ENCODE measurements at places on chromosomes 11 and 22.

DNA sequence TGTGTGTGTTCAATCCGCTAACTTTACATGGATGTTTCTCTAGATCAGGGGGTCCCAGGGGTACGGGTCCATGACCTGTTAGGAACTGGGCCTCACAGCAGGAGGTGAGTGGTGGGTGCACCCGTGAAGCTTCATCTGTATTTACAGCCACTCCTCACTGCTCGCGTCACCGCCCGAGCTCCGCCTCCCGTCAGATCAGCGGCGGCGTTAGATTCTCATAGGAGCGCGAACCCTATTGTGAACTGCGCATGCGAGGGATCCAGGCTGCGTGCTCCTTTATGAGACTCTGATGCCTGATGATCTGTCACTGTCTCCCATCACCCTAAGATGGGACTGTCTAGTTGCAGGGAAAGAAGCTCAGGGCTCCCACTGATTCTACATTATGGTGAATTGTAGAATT lies 31.9 kb downstream of the MRGPRD start:
- DNase-seq, result no peak

GRCh38 chr11:36265793-36266628 lies 23.2 kb downstream of the COMMD9 start:
- peak; percentile 78 for DNase-seq

DNA sequence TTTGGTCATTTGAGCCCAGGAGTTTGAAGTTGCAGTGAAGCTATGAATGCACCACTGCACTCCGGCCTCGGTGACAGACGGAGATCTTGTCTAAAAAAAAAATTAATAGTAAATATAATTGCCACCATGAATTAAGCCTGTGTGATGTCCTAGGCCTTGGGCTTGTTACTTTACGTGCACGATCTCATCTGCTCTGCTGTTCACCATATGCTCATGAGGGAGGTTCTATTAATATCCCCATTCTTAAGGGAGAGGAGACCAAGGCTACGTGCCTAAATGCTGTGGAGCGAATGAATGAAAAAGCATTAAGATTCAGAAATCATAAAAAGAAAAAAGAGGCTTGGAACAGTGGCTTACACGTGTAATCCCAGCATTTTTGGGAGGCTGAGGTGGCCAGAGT lies 2.6 kb upstream of the ATG2A start:
- DNase-seq, result no peak

GRCh38 chr11:17649261-17649660 lies 70.1 kb upstream of the MYOD1 start:
- DNase-seq, result no peak

DNA sequence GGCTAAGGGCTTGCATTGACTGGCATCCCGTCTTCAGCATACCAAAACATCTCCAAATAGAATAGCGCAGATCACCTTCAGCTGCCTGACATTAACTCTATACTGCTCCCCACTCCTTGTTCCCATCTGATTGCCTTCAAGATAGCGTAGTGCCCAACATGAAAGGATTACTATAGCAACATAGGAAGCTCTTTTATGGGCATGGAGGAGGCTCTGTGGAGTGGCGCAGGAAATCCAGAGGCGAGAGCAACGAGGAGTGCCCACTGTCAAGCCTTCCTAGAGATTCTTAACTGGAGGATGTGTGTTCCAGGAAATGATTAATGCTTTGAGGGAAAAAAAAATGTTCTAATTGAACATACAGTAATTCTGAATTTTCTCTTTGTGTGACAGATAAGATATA lies 213.3 kb downstream of the CADM1 start:
- no peak for DNase-seq

GRCh38 chr11:8964324-8965320 lies at the start of gene TMEM9B:
TSS of gene TMEM9B (minus strand) at chr11:8964442. CDS start at chr11:8964313, 129 bp downstream.
- peak; percentile 96 for DNase-seq

DNA sequence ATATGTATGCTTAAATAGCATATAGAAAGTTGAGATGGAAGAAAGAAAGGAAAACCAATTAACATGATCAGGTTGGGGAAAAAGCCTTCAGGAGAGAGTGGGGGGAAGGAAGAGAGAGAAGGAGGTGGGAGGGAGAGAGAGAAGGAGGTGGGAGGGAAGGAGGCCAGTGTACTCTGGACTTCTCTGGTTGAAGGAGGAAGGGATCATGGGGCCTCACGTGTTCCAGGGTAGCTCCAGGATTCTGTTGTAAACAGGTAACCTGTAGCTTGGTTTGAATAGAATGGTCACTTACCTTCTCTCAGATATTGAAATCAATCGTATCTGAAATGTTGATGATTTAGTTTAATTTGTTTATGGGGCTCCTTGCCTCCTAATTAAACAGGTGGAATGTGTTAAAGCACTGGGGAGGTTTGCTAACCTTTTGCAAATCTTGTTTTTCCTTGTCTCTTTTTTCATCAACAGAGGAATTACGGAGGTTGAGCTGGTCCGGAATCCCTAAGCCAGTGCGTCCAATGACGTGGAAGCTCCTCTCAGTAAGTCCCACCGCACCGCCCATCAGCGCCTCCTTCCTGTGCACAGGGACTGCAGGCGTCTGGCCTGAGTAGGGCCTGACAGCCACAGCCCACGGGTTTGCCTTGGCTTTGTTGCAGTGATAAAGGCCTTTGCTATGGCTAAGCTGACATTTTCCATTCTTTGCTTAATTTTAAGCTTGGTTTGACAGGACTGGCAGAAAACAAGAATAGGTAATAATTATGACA lies 115.9 kb downstream of the TBC1D22A start:
- peak; percentile 22 for DNase-seq

DNA sequence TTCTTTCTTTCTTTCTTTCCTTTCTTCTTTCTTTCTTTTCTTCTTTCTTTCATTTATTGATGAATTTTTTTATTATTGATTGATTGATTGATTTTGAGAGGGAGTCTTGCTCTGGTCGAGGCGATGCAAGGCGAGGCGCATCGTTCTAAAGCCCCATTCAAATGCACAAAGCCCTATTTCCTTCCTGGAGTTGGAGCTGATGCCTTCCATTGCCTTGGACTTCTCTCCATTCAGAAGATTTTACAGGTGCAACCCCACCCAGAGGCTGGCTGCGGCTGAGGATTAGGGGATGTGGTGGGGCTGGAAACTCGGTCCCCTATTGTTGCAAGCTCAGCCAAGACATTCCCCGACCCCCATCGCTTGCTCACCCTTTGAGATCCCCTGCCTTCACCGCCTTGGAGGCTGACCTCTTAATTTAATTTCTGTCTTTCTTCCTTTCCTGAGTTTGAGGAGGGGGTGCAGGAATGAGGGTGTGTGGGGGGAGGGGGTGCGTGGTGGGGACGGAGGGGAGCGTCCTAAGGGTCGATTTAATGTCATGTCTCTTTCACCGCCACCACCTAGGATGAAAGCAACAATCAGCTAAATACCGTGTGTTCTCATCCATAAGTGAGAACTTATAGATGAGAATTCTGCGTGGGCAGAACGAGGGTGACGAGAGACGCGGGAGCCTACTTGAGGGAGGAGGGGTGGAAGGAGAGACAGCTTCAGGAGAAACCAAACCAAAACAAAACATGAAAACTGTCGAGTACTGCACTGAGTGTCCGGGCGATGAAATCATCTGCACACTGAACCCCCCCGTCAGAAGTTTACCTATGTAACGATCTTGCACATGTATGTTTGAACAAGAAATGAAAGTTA lies 3913.9 kb upstream of the OR11H1 start:
- DNase-seq, result no peak

GRCh38 chr11:32494629-32495028 lies 59.3 kb upstream of the WT1 start:
- no peak for DNase-seq

DNA sequence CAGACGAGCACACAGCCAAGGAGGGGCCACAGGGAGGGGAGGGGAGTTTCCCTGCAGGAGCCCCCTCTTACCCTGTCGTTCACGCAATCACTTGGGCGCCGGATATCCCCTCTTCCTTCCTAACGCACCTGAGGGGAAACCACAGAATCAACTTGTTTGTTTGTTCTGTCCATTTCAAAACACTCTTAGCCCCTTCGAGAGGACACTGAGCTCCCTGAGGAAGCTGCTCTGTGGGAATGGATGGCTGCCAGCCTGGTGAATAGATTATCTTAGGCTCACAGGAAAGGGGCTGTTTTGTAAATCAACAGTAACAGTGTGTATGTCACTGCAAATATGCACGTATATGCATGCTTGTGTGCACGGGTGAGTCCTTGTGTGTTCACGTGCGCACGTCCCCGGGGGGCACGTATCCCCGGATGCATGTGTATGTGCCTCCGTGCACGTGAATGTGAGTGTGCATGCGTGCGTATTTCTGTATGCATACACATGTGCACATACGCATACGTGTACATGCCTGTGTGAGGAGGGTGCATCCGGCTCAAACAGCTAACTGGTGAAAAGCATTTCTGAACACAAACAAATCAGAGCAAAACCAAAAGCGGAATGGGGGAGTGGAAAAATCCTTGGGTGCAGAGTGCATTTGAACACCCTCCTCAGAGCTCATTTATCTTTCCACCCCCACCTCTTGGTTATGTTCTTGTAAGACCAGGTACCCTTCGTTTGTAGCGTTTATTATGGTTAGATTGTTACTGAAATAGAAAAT lies 7.2 kb downstream of the ARSA start:
- peak; percentile 41 for DNase-seq

- DNase-seq, result peak; percentile 45
These were observed 38.2 kb downstream of the OR10A6 start for GRCh38 chr11:7892840-7893254.

GRCh38 chr11:96424693-96425092 lies 34.9 kb downstream of the JRKL start:
- DNase-seq, result no peak

DNA sequence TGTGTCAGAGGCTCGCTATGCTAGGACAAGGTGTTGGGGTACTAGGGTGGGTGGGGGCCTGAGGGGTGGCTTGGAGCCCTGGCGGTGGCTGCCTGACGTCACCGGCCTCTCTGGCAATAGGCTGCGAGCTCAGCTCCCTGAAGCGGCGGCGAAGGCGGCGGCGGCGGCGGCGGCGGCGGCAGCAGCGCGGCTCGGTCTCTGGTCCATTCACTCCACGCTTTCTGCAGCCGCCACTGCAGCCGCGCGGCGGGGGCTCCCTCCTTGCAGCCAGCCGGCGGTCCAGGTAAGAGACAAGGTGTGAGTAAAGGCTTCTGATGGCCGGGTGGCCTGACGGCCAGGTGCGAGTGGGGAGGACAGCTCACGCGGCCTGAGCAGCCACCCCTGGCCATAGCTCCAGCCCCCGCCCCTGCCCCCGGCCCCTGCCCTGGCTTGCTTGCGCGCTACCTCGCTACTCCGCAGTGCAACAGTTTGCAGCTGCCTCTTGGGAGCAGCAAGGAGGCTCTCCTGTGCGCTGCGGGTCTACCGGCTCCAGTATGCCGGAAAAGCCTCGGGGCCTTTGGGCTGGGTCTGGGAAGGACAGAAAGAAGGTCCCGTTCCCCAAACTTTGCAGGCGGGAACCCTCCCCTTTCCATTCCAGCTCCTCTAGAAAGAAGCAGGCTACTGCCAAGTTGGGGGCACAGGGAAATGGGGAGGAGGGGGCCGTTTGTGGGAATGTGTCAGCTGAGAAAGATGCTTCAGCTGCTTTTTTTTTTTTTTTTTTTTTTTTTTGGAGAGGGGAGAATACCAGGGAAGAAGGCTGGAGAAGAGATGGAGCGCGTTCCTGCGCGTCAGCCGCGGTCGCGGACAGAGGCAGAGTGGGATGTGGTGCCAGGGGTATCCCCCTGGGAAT lies at the start of gene C11orf87:
Gene C11orf87, plus strand, starts transcription at position 210 of the 889 bp plus-strand sequence. CDS start 1,444 bp downstream, outside the sequence.
- DNase-seq, result no peak

- no peak for DNase-seq
These were observed 25.1 kb upstream of the CAVIN3 start for GRCh38 chr11:6345366-6345765.

- no peak for DNase-seq
These were observed 47.7 kb upstream of the ANO1 start for GRCh38 chr11:70030412-70030811.

DNA sequence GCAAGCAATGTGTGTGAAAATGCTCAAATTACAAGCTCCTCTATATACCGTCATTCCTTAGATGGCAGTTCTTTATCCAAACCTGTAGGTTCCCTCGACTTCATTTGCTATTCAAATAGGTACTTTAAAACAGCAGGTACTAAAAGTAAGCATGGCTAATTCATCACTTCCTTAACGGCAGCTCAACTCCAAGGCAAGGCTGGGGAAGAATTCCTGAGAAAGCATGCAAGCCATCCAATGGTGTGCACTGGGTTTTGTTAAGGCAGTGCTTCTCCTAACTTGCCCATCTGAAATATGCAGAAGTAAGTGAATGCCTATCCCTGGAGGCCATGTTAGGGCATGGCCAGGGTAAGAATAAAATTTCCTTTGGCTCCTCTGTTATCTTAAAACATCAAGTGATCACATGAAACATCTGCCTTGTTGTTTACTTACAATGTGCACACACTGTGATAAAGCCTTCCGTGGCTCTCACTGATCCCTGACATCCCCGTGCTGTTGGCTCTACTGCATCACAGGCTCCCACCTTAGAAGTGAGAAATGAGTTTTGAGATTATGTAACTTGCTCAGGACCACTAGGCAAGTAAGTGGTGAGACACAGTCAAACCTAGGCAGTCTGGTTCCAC lies 52.1 kb downstream of the SMCO4 start:
- no peak for DNase-seq

- no peak for DNase-seq
These were observed 20.6 kb downstream of the TRPC6 start for GRCh38 chr11:101563166-101563565.

- DNase-seq, result no peak
These were observed 139.9 kb downstream of the SHANK2 start for GRCh38 chr11:71112454-71112853.

DNA sequence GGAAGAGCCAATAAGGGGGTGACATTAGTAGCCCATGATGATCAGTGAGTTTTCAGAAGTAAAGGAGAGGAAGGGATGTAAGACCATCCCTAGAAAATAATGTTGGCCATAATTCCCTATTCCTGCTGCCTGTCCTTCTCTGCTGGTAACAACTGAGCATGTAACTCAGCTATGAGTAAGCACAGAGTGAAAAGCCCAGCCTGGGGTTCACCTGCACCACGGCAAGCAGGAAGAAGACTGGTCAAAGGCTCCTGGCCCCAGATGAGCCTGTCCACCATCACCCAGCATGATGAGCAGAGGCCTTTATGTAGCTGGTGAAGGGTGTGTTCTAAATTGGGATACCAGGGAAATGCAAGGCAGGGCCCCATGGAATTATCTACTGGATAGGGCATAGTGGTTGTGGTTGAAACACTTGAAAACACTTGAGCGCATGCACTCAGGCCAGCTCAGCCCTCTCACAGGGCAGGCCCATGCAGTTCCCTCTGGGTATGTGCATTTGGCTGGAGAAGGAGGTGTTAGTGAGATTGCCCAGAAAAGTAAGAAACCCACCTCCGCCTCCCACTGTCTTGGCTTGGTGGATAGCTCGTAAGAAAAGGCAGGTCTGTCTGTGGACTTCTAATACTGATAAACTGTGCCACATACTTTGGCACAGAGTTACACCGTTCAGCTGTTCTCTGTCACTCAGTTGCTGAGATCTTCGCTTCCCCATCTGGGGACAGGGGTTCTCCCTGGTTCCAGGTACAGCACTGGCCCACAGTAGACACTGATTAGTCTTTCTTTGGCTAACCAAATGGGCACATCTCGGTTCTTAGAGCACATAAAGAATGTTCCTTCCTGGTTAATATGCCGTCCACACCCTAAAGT lies 86.8 kb downstream of the AMOTL1 start:
- DNase-seq, result no peak
